Fibroblast of gingiva (primary cell): ENCODE measurements at places on chromosomes 7 and 10.

DNA sequence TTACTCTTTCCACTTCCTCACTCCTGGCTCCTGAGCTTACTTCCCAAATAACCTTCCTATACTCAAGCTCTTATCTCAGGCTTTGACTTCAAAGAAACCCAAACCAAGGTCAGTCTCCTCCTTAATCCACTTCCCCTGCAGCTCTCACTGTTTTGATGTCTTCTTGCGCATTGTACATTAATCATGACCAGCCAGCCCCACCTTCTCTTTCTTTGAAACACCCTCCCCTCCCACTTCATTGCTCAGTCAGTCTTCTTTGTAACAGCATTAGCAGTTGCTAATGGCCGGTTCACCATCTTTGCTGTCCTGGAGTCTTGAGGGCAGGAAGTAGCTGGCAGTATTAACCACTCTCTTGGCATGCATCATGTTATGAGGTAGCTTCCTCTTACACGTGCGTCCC lies 57.9 kb upstream of the CHCHD3 start:
- DNase-seq = no peak

GRCh38 chr10:55629793-55630490 lies 731.1 kb downstream of the ZWINT start:
- DNase-seq = no peak

- peak; percentile 9 for DNase-seq
These were observed 312.5 kb upstream of the SEMA3C start for GRCh38 chr7:81231301-81231838.

DNA sequence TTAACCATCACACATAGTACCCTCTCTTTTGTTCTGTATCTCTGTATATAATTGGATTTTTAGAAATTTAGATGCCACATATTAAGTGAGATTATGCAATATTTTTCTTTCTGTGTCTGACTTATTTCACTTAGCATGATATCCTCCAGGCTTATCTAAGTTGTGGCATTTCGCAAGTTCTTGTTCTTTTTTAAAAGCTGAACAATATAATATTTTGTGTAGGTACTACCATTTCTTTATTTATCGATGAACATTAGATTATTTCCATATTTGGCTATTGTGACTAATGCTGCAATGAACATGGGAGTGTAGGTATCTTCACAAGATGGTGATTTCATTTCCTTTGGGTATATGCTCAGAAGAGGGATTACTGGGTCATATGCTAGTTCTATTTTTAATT lies 295.0 kb downstream of the SUGCT start:
- DNase-seq = no peak

DNA sequence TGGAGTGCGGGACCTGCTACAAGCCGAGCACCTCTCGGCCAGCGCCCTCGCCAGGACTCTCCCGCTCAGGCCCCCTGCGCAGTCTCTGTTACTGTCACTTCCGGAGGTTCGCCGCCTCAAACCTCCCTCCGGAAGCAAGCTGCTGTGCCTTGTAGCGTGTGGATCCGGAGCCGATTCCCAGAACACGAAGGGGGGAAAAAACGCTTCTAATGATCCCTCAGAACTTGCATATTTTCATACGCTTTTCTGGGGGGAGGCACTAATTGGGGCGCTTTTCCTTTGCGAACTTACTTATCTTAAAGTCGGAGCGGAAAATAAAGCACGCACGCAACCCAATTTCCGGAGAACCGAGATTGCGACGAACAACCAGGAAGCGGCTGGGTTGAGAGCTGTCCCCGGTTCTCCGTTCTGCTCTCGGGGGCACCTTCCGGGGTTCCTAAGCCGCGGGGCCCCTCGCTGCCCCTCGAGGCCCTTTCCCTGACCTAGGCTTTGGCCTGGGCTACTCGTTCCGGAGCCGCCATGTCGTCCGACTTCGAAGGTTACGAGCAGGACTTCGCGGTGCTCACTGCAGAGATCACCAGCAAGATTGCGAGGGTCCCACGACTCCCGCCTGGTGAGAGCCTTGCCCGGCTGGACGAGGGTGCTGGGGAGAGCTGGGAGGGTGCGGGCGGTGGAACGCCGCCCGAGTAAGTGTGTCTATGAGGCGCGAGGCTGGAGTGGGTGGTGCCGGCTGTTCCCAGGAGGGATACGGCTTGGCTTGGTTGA lies at the start of the genes VTI1A and ZDHHC6:
Gene VTI1A, plus strand, starts transcription at position 361 of the 765 bp plus-strand sequence. Its CDS starts 159 bp downstream, at position 520.
Gene ZDHHC6, minus strand, starts transcription at position 60 of the 765 bp plus-strand sequence. CDS start 1,478 bp downstream, outside the sequence.
- peak; percentile 81 for DNase-seq

GRCh38 chr10:70816220-70816894 lies 609 bp downstream of the SGPL1 start:
- DNase-seq = peak; percentile 77

DNA sequence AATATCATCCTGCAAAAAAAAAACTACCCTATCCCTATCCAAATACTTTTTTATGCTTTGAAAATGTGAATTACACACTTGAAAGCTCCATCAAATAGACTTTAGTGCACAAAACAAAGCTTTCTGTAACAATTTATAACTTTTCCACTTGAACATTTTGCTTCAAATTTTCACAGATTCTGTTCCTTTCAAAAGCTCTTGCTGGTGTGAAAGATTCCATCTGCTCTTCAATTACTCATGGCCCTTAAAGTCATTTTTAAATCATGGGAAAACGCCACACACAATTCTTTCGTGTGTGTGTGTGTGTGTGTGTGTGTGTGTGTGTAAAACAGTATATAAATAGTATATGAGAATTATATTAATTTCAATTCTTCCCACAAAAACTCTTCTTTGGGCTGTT lies 167.5 kb downstream of the PRPF18 start:
- no peak for DNase-seq

DNA sequence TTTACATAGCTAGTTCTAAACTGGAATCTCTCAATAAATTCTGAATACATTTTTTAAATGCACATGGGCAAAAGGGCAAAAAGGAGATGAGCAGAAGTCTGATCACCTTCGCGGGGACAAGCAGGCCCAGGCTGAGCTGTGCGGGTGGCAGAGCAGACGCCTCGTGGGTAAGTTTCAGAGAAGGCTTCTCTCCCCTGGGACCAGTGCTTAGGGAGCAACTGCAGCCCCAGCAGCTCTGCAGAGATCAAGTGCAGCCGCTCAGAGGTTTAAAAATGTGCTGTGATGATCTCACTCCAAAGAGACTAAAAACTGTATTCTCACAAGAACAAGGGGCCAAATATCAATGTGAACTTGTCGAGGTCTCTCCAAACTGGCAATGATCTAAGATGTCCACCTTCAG lies 264.3 kb upstream of the RNF32 start:
- DNase-seq = no peak

GRCh38 chr7:155346285-155346684 lies 48.6 kb downstream of the INSIG1 start:
- no peak for DNase-seq

DNA sequence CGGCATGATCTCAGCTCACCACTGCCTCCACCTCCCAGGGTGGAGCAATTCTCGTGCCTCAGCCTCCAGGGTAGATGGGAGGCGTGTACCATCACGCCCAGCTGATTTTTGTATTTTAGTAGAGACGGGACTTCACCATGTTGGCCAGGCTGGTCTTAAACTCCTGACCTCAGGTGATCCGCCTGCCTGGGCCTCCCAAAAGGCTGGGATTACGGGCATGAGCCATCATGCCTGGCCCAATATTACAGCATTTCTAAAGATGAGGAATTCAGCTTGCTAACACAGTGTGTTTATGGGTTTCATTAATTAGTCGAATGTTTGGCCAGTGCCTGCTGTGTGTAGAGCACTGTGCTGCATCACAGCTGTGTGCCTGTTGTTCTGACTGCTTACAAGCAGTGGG lies 3.7 kb downstream of the WDR37 start:
- no peak for DNase-seq

GRCh38 chr7:118053353-118053752 lies 130.6 kb upstream of the LSM8 start:
- no peak for DNase-seq

DNA sequence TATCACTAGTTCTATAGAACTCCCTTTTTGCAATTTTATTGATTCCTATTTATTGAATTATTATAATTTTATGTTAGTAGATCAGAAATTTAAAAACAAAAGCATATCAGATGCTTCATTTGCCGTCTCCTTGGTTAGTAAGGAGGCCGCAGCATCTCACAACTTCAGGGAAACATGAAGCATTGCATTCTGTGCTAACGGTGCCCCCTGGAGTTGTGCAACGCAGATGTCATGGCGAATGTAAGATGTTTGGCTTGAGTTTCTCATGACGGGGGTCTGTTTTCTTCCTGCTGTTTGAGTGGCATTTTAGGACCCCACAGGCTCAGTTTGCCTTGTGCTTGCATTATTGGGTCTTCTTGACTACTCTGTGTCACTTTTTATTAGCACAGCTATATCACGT lies 124.8 kb downstream of the CNNM2 start:
- no peak for DNase-seq

DNA sequence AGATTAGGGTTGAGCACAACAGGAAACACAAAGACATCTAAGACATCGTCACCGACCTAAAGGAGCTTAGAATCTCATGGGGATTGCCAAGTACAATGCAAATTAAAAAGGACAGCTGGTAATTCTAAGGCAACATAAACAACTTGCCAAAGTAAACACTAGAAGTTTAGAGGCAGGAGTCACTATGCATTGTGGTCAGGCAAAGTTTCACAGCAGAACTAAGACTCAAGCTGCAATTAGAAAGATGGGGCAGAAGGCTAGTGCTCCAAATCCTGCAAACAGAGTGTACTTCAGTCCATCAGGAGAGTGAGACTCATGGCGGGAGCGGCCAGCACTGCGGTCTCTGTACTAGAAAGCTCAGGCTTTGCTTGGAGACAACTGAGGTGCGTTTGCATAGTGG lies 52.7 kb downstream of the HIPK2 start:
- DNase-seq = peak; percentile 95

DNA sequence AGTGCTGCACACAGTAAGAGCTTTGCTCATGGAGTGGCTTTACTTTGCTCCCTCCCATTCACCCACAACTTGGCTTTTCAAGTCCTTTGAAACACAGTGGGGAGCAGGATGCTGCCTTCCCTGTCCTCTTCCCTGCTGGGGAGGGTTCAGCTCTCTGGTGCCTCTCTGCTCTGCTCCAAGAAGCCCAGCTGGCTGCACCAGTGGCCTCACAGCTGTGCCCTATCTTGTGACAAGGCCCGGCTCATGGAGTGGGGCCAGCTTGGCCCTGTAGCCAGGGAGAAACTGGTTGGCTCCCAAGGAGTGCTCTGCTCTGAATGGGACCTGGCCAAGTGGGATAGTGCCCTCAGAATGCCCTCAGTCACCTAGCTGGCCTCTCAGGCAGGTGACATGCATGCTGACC lies 212.3 kb upstream of the ZMIZ1 start:
- DNase-seq = no peak

- DNase-seq = no peak
These were observed 195.5 kb upstream of the MBL2 start for GRCh38 chr10:52967806-52968795.

GRCh38 chr7:51300762-51301674 lies 15.6 kb downstream of the COBL start:
- no peak for DNase-seq

DNA sequence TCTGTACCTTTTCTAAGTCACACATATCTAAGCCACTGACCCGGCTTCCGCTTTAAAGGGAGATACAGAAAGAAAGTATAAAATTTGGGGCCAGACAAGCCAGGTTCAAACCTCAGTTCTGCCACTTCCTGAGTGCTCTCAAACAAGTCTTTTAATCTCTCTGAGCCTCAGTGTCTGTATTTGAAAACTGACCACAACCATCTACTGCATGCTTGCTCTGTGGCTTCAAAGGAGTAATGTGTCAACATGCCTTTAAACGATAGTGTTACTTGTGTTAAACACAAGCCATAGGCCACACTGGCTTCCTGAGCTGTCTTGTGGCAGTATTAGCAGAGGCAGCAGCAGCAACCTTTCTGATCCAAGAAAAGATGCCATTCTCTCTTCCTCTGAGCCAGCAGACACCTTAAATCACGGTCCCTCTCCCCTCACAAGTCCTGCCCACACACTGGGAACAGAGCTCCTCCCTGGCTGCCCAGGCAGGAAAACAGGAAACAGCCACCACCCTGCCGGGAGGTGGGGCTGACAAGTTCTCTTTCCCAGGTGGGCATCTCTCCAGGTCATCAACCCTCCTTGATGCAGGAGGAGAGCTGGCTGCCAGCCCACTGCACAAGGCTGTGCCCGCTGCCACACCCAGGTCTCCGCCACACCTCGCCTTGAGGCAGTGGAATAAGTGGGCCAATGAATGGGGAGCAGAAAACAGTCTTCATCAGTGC lies 10.7 kb downstream of the HIP1 start:
- DNase-seq = no peak

DNA sequence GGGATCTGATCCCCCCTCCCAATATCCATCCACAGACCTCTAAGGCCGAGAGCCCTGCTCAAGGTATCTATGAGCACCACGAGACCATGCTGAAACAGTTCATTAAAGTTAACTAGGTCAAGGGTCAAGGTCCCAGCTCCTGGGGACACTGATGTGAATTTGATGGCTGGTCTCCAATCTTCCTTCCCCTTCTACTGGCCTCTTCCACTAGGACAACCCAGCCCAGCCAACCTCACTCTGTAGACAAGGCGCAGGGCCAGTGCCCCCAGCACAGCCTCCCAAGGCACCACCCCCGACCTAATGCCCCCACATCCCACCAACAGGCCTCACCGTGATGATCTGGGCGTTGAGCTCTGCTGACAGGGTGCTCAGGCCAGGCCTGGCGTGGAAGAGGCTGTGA lies 15.6 kb downstream of the RRP12 start:
- no peak for DNase-seq

- DNase-seq = no peak
These were observed 17.8 kb upstream of the GSAP start for GRCh38 chr7:77433901-77434300.

- DNase-seq = no peak
These were observed 5.0 kb downstream of the HOXA5 start for GRCh38 chr7:27138472-27138871.

- DNase-seq = no peak
These were observed 75.3 kb downstream of the DOCK4 start for GRCh38 chr7:112130729-112131410.

GRCh38 chr10:89388806-89389205 lies 3.6 kb upstream of the IFIT1 start:
- DNase-seq = no peak

DNA sequence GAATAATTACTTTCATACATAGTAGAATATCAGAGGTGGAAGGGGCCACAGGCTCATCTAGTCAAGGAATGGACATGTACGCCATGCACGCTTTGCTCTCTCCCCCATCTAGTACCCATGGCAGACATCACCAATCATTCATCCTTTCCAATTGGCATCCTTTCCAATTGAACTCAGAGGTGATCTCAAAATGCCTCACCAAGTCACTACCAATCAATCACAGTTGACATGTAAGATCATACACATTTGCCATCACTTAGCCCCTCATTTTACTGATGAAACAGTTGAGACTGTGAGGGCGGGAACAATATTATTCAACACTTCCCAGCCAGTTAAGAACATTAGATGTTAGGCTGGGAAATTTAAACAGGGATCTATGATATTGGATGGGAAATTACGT lies 308.4 kb downstream of the FGFR2 start:
- DNase-seq = no peak

DNA sequence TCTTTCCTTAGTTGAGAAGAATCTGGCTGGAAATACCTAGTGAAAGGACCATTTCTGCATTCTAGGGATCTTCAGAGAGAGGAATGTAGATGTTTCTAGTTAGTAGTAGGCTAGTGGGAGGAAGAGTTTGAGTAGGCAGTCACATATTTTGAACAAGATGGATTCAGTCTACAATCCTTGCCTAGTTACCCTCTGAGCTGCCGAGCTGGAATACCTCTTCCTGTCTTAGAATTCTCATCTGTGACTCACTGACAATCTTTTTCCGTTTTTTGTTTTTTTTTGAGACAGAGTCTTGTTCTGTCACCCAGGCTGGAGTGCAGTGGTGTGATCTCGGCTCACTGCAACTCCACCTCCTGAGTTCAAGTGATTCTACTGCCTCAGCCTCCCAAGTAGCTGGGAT lies 30.7 kb upstream of the PLPP4 start:
- DNase-seq = no peak
